HS-5 (cell line): ENCODE measurements at places on chromosomes 1 and 21.
A peak's percentile ranks its signal among the peaks of the same experiment; 100 is the strongest.

GRCh38 chr1:26168410-26169197 lies at the start of gene C1orf232:
Gene C1orf232 (minus strand): TSS chr1:26168963. CDS start chr1:26168499, 464 bp downstream.
- no peak for DNase-seq

- peak; percentile 75 for DNase-seq
Observed at GRCh38 chr1:77220687-77221463, 1.6 kb upstream of the PIGK start.

- no peak for DNase-seq
Observed at GRCh38 chr1:152981146-152981871, 2.6 kb upstream of the SPRR1A start.

GRCh38 chr1:66570196-66570595 lies 36.2 kb downstream of the SGIP1 start:
- DNase-seq, result no peak
